ENCODE measurements at places on chromosomes 3 and 15. TPM values are rescaled to one million over a fixed set of nuclear protein-coding genes. Genes with fewer than 3 reads are reported as not detected.

DNA sequence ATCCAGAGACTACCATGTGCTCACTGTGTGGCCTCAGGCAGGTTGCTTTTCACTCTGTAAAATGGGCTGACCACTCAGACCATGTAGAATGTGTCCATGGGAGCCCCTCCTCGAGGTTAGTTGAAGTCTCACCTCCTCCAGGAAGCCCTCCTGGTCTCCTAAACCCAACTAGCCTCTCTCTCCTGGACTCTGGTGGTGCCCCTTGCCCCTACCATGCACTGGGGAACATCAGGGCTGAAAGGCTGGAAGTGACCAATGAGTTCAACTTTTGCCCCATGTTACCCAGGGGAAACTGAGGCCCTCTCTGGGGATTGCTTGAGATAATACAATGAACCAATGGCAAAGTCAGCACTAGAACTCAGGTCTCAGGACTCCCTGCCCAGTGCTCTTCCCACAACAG lies 69.2 kb upstream of the SLC6A6 start:
- peaks cover 29% of the 10 kb centered on the region for H3K4me1 ChIP-seq
- H3K27me3 ChIP-seq, result no peaks in the 10 kb centered on the region
- no peak for DNase-seq
- H3K4me3 ChIP-seq, result no peak overlapping the region
- H3K36me3 ChIP-seq, result no peaks in the 10 kb centered on the region

MYNN gene
- total RNA-seq, result 12.9 TPM

- H3K4me1 ChIP-seq, result peaks cover 2% of the 10 kb centered on the region
- H3K36me3 ChIP-seq, result peaks cover 5% of the 10 kb centered on the region
- no peak for DNase-seq
- no peak overlapping the region for H3K27ac ChIP-seq
- H3K27me3 ChIP-seq, result no peaks in the 10 kb centered on the region
- no peak overlapping the region for H3K4me3 ChIP-seq
These were observed 67.3 kb downstream of the VGLL4 start for GRCh38 chr3:11576453-11576852.

- H3K27me3 ChIP-seq, result peaks cover 23% of the 10 kb centered on the region
- DNase-seq, result no peak
- H3K4me1 ChIP-seq, result no peaks in the 10 kb centered on the region
These were observed 321.5 kb upstream of the ICE2 start for GRCh38 chr15:60800299-60801072.

GRCh38 chr3:20537234-20537633 lies 351.2 kb upstream of the SGO1 start:
- H3K36me3 ChIP-seq, result no peaks in the 10 kb centered on the region
- no peak overlapping the region for H3K4me3 ChIP-seq
- H3K27ac ChIP-seq, result no peak overlapping the region
- H3K4me1 ChIP-seq, result no peaks in the 10 kb centered on the region
- no peak for DNase-seq
- no peaks in the 10 kb centered on the region for H3K27me3 ChIP-seq

WDR93 gene
- 0.22 TPM for total RNA-seq

Data from PC-3 (cell line).